ENCODE measurements at places on chromosomes 4 and X.

DNA sequence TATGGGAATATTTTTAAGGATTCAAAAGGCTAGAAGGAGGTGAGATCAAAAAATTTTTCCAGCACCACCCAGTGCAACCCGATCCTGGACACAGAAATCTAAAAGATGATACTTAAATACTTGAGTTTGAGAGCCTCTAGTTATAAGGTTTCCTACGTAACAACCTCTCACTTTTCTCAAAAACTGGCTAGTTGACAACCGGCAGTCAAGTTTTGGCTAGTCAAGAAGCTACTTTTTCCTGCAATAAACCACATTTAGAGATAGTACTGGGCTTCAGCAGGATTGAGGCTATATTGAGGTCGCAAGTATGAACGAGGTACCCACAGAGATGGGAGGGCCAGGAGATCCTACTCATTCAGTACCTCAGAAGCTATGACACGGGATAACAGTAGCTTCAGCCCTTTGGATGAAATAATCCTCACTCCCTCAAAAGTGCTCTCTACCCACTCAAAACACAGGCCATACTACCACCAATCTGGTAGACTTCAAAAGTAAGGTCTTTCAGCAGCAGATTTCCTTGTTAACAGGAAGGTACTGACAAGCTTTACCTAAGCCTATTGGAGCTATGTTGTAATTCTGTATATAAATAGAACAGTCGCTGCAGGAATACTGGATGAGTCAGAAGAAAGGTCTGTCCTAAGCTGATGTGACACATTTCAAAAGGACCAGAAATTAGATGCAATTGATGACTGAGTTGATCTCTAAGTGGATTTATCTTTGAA lies 1.5 kb upstream of the TSPAN5 start:
- DNase-seq: no peak

- no peak for DNase-seq
These were observed 1170.9 kb downstream of the NLGN4X start for GRCh38 chrX:5057786-5058185.

DNA sequence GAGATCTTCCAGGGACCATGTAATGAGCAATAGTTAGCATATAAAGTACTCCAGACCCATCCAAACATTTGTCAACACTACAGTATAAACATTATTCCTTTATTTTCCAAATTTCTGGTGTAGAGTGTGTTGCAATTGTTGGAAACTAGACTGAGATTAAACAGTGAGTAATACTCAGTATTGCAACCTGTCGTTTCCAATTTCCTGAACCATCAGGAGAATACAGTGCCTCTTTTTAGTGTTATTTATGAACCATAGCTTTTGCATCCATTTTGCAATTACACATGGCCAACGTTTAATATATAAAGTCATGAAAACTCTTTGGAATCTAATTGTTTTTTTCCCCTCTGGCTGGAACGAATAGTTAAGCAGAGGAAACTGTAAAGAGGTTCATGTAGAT lies 58.3 kb upstream of the DHRSX start:
- DNase-seq: no peak

DNA sequence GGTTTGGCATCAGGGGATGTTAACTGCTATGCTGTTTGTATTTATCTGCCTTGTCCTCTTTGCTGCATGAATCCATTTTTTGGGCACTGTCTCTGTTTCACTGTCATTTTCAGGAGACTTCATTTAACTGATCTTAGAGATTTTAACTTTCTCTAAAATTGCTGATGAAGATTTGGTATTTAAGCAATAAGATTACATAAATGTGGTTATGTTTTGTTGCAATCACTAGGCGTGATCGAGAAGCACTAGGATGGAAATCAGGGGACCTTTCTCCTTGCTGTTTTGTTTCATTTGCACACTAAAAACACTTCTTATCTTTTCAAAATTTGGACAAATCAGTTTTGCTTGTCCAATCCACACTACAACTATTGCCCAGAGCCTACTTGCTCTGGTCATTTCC lies 15.4 kb downstream of the CXCL2 start:
- no peak for DNase-seq

- no peak for DNase-seq
These were observed 119.3 kb upstream of the PITX2 start for GRCh38 chr4:110742143-110742542.
